Mucosa of gallbladder (tissue), 1 donor: ENCODE measurements at places on chromosomes 16 and 17. TPM values are rescaled to one million over a fixed set of nuclear protein-coding genes. Genes with fewer than 3 reads are reported as not detected.
A peak's percentile ranks its signal among the peaks of the same experiment; 100 is the strongest.

GRCh38 chr17:39576187-39576586 is 31.5 kb downstream of the NEUROD2 start:
- DNase-seq = no peak

- no peak for DNase-seq
Measured at GRCh38 chr17:27764589-27764988, 35.7 kb downstream of the NOS2 start.

- DNase-seq = no peak
Measured at GRCh38 chr16:69005641-69006355, 99.7 kb upstream of the HAS3 start.

- DNase-seq = peak; percentile 46
Measured at GRCh38 chr17:42891539-42892152, 9.0 kb upstream of the G6PC1 start.

GRCh38 chr17:66365903-66366302 is 63.5 kb downstream of the PRKCA start:
- DNase-seq = no peak

- no peak for DNase-seq
Measured at GRCh38 chr17:3732210-3732621, 8.5 kb downstream of the HASPIN start.

The CA7 gene
- total RNA-seq = not detected

The RRAD gene
- total RNA-seq = 9.4 TPM

GRCh38 chr17:74565126-74565525 is 2.2 kb downstream of the CD300H start:
- no peak for DNase-seq

The GGA3 gene
- total RNA-seq = 44.5 TPM

DNA sequence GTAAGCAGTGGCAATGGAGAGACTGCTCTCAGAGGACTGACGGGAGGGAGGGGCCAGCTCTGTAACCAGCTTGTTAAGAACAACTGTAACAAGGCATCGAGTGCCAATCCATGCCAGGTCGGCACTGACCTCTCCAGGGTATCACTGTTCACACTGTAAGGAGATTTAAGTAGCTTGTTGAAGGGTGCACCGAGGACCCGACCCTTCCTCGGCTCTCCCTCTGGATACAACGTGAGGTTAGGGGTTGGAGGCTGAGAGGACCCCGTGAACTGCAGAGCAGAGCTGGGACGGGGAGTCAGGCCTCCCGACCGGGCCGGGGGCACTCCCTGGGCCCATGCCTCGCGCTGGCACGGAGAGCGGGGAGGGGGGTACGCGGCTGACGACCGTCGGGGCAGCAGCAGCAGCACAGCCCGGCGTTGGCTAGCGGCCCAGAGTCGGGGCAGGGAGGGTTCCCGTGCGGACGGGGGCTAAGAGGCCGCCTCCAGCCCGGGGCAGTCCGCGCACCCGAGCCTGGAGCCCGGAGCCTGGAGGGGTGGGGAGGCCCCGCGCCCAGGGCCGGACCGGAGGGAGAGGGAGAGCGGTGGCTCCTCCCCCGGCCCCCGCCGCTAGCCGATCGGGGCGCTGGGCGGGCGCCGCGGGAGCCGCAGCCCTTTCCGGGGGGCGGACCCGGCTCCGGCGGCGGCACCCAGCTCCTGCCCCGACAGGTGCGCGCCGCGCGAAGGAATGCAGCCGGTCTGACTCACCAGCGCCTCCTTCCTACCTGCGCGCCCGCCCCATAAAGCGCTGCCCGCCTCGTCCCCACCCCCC is at the start of gene ITGB4:
ITGB4 (plus strand) TSS at position 804 of the 807 bp plus-strand sequence. CDS start 3,245 bp downstream, outside the sequence.
- DNase-seq = peak; percentile 83

DNA sequence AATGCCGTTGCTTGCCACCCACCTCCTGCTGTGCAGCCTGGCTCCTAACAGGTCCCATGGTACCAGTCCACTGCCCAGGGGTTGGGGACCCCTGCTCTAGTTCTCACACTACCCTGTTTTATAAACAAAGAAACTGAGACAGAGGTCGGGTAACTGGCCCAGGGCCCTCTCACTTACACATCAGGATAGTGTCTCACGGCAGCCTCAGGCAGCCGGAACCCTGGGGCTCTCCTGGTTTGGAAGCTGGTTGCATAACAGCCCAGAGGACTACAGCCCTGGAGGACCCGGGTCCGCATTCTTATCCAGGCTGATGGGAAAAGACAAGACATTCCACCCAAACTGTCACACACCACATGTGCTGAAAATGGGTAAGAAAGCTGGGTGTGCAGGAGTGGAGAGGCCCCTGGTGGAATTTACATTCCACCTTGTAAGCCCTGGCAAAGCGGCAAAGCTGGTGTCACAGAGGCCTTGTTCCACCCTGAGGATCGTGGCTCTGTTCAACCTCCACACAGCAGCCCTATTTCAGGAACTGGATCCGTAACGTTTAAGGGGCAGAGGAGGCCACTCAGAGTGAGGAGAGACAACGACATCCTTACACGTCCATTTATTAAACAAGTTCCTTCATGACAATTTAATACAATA is 9.8 kb downstream of the CMTM3 start:
- no peak for DNase-seq

GRCh38 chr16:55938126-55938525 is 63.0 kb upstream of the CES5A start:
- DNase-seq = no peak

DNA sequence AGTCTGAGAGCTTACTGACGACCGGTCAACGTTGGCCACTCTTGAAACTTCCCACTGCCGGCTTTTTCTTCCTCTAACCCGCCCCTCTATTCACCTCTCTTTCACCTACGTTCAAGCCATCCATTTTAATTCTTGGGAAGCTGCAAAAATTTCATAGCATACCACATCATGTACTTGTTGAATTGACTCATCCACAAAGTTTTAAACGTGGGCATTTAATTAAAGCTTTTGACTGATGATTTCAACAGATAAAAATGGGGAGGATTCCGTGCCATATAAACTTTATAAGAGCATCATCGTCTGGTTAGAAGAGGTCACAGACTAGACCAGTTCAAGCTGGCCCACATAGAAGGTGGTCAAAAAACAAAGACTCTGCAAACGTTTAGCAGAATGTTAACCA is 22.5 kb downstream of the VPS53 start:
- no peak for DNase-seq

DNA sequence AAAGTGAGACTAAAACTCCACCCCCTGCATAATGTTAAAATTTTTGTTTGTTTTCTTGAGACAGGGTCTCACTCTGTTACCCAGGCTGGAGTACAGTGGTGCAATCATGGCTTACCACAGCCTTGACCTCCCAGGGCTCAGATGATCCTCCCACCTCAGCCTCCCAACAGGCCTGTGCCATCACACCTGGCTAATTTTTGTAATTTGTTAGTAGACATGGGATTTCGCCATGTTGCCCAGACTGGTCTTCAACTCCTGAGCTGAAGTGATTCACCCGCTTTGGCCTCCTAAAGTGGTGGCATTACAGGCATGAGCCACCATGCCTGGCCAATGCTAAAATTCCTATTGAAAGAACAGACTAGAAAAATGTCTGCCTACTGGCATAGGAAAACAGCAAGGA is 103.8 kb downstream of the TRIM37 start:
- no peak for DNase-seq
